ENCODE measurements at places on chromosomes 3 and 15.

GRCh38 chr3:49780080-49780974 lies 6.0 kb downstream of the IP6K1 start:
- no peak for DNase-seq

GRCh38 chr3:116200956-116201690 lies 244.2 kb downstream of the LSAMP start:
- no peak for DNase-seq

GRCh38 chr3:49553324-49553691 lies 969 bp upstream of the BSN start:
- DNase-seq, result no peak

DNA sequence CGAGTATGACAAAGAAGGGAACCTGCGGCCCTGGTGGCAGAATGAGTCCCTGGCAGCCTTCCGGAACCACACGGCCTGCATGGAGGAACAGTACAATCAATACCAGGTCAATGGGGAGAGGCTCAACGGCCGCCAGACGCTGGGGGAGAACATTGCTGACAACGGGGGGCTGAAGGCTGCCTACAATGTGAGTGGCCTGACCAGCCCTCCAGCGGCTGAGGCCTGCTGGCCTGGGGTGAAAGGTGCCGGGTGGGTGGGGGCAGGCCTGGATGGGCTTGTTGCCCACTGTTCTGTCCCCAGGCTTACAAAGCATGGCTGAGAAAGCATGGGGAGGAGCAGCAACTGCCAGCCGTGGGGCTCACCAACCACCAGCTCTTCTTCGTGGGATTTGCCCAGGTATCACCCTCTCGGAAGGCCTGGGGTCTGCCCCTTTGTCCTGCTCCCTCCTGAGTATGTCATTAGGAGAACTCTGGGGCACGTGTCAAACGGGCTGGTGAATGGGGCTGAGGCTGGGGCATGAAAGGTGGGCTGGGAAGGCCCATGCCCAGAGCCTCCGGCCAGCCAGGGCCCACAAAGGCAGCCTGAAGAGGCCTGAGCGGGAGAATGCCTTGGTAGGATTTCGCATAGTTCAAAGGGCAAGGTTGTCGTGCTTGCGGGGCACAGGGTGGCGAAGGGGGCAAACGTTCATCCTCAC lies 7.8 kb upstream of the PSMD2 start:
- DNase-seq, result no peak

GRCh38 chr3:46566040-46566641 lies at the start of gene LRRC2:
Gene LRRC2 (minus strand): TSS chr3:46566302. CDS start chr3:46551591, 14,711 bp downstream.
- DNase-seq, result peak; percentile 53

DNA sequence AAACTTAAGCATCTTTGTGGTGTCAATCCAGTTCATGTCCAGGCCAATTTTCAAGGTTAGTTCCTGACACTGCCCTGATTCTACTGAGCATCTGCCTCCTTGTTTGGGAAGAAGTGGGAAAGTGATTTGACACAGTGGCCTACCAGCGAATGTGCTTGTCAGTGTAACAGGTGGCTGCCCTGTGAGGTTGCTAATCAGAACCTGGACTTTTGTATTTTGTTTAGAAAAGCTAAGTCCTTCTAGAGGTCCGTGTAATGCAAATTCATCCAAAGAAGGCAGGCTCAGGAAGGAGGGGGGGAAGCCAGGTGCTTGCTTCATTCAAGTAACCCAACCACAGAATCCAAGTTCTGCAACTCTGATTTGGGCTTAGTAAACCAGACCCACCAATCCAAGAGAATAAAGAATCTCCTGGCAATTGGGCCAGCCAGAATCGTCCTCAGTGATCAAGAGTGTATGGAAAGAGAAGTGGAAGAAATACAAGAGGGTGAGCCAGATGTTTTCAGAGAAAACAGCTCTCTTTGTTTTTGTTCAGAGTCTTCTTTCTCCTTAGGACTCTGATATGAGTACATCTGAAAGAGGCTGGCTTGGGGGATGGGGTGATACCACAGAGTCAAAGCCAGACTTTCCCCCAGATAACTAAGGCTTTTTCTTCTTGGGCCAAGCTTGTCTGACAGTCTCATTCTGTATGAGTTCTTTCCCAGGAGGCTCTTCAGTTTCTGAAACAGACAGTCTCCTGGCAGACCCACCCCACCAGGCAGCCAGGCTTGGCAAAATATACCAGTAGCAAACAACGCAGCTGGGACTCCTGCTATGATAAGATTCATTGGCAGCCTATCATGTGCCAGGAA lies 508.9 kb upstream of the TBL1XR1 start:
- DNase-seq, result no peak

DNA sequence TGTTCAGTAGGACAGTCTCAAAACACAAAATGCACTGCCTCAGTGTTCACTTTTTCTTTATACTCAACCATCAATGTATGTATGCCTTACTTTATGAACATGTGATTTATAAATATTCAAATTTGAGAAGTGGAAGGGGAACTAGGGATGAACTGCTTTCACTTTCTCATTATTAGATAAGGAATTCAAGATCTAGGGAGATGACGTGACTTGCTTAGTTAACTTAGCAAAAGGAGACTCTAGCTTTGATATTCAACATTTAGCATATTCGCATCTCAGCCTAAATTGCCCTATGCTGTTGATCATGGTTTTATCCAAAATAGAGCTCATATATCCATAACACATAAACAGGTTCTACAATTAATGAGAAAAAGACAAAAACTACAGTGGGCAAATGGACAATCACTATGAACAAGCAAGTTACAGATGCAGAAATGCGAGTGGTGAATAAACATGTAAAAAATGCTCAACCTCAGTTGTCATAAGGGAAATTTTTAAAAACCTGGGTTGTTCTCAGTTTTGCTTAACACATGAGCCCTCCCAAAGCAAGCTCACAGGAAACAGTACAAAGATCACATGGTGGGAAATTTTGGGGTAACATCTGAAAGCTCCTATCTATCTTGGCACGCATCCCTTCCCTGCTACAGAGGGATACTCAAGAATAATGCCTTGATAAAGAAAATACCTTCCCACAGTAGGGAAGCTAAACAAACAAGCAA lies 269.8 kb downstream of the THRB start:
- DNase-seq, result no peak

GRCh38 chr3:45841757-45842491 lies at the start of gene LZTFL1:
Gene LZTFL1 (minus strand): TSS chr3:45842119. CDS start chr3:45841991, 128 bp downstream.
- peak; percentile 83 for DNase-seq

- DNase-seq, result no peak
Observed at GRCh38 chr3:134236505-134237170, 14.0 kb downstream of the RYK start.

GRCh38 chr15:57301307-57301706 lies 75.0 kb upstream of the CGNL1 start:
- no peak for DNase-seq

GRCh38 chr3:69774029-69774428 lies 34.8 kb downstream of the MITF start:
- DNase-seq, result no peak

DNA sequence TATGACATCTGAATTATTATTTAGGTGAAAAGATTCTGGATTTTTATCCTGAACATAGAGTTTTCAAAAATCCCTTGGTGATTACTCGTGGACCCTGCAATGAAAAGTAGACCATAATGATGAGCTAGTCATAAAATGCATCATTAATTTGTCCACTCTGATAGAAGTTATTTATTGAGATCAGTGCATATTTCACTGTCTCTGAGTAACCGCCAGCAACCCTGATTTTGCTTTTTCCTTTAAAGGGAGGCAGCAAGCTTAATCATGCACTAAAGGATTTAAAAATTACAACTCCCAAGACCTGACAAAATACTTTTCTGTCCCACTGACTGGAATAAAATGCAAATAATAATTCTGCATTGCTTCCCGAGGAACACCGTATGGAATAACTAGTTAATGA lies 259.6 kb upstream of the DPPA4 start:
- no peak for DNase-seq

GRCh38 chr15:60371175-60372051 lies 26.4 kb downstream of the ANXA2 start:
- DNase-seq, result no peak

DNA sequence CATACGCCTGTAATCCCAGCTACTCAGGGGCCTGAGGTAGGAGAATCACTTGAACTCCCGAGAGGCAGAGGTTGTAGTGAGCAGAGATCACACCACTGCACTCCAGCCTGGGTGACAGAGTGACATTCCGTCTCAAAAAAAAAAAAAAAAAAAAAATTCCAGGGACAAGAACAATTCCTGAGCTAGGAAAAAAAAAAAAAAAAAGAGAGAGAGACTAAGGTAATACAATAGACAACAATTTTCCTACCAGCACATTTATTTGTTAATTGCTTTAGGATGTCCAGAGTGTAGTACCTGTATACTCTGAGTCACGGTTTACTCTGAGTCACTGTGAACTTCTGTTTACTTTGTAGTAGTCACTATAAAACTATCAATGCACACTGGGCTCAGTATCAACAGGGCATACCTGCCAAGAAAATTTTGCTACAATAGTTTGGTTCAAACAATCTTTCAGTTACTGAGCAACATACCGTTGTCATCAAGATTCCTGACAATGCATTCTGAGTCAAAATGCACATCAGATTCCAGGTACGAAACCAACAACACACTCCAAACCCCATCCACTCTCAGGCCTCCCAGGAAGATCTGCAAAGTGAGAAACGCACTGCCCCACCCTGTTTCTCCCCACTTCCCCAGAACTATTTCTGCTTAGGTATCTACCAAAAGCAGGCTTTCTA lies 28.3 kb downstream of the IGF2BP2 start:
- no peak for DNase-seq

DNA sequence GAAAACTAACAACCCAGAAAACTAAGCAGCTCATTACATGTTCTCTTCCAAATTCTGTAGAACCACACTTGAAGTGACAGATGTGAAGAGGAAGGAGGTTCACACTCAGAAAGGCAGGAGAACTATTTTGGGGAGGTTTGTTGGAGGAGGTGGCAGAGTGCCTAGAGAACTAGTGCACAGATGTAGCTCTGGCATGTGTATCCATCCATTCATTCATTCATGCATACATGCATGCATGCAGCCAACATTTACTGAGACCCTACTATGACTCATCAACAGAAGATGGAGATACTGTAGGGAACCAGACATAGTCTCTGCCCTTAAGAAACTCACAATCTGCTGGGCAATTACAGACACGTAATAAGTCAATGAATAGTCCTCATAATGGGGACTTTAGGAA lies 116.7 kb downstream of the ERC2 start:
- no peak for DNase-seq

- peak; percentile 41 for DNase-seq
Observed at GRCh38 chr3:25648107-25648535, 16.6 kb downstream of the TOP2B start.

- no peak for DNase-seq
Observed at GRCh38 chr3:50825841-50826240, 151.1 kb downstream of the DOCK3 start.

GRCh38 chr15:62365795-62366442 lies 200.8 kb upstream of the C2CD4B start:
- DNase-seq, result no peak

DNA sequence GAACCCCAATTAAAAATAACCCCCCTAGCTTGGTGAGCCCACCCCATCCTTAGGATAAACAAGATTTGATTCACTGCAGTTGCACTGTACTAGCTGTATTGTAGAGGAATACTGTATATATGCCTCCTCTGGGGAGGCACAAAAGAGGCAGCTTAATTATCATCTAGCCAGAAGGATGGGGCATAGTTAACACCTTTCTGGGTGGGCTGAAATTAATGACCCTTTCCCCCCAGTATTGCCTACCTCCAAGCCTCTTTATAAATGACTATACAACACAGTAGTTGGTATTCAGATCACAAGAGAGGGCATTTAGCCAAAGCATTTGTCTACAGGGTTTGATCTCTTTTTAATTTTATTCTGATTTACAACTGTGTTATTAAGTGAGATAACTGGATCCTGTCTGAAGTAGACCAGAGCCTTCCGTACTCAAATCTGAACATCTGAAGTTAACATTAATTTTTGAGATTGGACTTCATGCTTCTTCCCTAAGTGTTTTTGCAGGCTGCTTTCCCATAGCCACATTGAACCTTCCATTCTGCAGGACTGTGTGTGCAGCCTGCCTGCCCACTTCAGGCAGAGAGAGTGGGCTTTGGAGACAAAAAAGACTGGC lies 807.0 kb upstream of the ARRDC4 start:
- DNase-seq, result no peak

DNA sequence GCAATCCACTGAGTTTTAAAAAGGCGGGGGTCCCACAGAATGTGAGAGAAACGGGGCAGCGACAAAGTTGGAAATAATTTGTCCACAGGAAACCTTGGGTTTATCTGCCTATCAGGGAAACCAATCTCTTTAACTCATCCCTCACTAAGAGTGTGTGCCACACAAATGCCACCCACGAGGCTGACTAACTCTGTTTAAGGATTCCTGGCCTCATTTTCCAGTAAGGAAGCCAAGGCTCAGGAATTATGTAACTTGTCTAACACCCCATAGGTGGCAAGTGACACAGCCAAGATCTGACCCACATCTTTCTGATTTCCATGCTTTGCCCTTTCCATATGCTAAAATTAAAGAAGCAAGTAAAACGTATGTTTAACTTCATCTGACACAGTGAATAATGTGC lies 263.2 kb downstream of the CNTN3 start:
- no peak for DNase-seq

DNA sequence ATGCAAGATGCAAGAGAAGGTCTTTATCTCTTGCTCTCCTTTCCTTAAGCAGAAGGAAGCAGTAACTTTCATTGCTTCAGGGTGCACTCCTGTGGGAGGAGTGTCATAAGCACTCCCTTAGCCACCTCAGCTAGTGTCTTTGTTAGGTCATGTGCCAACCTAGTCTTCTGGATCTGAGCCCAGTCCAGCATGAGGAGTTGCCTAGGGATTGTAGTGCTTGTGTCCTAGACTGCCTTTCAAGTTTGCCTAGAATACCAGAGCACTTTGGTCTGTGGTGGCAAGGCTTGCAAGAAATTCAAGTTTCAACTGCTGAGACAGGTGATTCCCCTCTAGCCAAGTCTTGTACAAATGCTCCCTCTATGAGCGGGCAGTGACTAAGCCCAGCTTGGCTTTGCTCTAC lies 633.6 kb downstream of the ZNF385D start:
- DNase-seq, result no peak

DNA sequence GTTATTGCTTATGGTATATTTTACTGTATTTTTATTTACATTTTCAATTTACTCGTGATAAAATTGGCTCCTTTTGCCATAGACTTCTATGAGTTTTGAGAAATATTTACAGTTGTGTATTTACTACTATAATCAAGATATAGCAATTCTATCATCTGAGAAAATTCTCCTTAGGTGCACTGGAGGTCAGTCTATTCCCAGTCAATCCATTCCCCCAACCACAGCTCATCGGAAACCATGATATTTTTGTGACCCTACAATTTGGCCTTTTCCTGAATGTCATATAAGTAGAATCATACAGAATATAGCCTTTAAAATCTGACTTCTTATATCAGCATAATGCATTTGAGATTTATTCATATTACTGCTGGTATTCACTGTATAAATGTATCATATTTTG lies 114.7 kb upstream of the LRTM1 start:
- DNase-seq, result no peak
